T-helper 1 cell (primary cell): ENCODE measurements at places on chromosomes 16 and 17.

GRCh38 chr16:85326794-85327181, 214.5 kb upstream of the CIBAR2 start:
- no peak for DNase-seq

DNA sequence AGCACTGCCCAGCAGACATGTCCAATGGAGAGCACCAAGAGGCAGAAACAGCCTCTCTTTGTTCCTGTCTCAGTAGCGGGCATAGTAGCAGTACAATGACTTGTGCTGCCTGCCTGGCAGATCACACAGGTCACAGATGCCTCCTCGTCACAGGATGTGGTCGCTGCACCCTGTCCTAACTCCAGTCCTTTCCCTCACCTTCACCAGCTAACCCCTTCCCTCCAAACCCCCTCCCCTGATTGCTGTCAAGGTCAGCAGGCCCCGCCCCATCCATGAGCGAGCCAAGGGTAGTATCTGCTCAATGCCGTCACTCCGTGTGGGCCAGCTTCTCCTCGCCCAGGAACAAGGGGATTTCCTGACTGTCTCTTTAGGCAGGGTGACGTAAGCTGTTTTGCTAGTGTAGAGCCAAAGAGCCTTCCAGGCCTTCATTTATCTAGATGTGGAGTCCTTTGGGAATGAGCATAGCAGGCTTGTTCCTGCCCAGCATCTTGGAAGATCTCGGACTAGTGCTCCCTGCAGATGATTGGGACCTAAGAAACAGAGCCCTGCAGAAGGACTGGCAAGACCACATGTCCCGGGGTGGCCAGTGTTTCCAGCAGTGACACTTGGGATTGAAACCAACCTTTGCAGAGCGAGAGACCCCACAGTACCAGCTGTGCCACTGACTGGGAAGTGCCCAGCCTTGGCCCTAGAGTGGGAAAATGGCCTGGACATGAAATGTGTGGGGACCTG, 75.9 kb upstream of the TNRC6C start:
- peak; percentile 79 for DNase-seq

- no peak for DNase-seq
Measured at GRCh38 chr16:3295209-3295608, 10.0 kb downstream of the TIGD7 start.

GRCh38 chr17:57309479-57309878, 53.2 kb downstream of the MSI2 start:
- DNase-seq = no peak

GRCh38 chr16:81551151-81551808, 106.7 kb downstream of the CMIP start:
- DNase-seq = no peak

DNA sequence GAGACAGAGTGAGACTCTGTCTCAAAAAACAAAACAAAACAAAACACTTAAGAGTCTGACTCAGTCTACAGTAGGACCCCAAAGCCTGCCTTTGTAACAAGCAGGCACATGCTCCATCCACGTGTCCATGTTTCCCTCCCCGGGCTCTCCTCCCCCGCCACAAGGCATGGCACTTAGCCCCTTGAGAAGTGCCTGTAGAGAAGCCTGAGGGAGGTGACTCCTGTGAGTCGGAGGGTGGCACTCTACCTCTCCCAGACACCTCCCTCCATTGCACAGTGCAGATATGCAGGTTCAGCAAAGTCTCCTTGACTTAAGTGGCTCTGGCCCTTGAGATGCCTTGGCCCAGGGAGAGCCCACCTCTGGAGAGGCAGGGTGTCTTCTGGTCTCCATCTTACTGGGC, 6.8 kb downstream of the FHOD1 start:
- DNase-seq = no peak

GRCh38 chr17:2931876-2932275, 131.5 kb downstream of the OR1D5 start:
- no peak for DNase-seq

DNA sequence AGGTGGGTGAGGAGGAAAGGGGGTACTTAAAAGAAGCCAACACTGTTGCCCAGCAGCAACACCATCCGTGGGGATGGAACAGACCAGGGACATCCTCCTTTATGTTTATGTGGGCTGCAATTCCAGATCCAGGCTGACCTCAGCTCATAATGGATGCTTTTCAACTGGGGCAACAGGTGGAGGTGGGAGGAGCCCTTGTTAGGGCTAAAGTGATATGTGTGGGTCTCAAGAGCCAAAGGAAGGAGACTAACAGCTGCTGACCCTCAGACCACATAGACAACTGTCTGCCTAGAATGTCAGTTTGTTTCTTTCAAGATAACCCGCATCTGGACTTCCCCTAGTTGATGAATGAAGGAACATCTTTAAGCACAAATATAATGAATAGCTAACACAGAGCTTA, 2.0 kb upstream of the INPP5K start:
- DNase-seq = no peak

- DNase-seq = no peak
Measured at GRCh38 chr16:29837841-29838240, 17.6 kb downstream of the MVP start.

DNA sequence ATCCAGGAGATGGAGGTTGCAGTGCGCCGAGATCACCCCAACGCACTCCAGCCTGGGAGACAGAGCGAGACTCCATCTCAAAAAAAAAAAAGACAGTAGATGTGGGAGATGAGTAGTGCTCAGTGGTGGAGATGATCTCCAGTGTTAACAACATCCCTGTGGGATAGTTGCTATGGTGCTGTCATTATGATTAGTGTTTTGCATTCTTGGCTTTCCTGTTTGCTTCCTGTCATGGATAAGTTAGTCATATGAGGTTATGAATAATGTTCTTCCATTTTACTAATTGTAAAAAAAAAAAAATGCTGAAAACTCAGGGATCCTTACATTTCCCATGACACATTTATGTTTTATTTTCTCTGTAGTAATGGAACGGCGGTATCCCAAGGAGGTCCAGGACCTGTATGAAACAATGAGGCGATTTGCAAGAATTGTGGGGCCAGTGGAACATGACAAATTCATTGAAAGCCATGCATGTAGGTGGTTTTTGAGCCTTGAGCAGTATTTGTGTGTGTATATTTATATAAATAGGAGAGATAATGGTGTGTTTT, 24.5 kb upstream of the DUSP14 start:
- DNase-seq = no peak

DNA sequence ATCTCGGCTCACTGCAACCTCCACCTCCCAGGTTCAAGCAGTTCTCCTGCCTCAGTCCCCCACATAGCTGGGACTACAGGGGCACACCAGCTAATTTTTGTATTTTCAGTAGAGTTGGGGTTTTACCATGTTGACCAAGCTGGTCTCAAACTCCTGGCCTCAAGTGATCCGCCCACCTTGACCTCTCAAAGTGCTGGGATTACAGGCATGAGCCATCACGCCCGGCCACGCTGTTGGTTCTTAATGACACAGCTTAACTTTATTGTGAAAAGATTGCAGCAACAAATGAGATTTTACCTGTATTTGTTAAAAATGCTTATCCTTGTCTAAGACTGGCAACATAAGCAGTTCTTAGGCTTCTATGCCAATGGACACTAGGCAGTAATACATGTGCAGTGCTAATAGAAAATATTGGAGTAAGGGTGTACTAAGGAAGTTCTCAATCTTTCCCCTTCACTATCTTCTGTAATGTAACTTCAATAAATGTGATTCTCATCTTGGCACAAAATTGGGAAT, 2.9 kb downstream of the UBB start:
- no peak for DNase-seq

DNA sequence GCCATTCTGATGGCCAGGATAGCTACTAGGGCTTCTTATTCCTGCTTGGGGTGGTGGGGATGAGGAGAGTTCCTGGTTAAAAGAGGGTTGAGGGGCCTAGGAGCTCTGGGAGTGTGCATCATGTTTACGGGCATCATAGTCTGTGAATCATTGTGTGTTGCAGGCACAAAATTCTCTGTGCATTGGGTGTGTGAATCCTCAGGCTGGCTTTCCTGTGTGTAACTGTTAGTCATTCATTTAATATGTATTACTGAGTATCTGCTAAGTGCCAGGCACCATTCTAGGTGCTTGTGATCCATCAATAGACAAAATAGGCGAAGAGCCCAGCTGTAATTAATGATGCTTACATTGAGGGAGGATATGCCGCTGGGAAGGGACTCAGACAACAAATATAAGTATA, 5.8 kb downstream of the PPY start:
- DNase-seq = no peak

- no peak for DNase-seq
Measured at GRCh38 chr16:89410794-89411309, 79.5 kb downstream of the ANKRD11 start.

DNA sequence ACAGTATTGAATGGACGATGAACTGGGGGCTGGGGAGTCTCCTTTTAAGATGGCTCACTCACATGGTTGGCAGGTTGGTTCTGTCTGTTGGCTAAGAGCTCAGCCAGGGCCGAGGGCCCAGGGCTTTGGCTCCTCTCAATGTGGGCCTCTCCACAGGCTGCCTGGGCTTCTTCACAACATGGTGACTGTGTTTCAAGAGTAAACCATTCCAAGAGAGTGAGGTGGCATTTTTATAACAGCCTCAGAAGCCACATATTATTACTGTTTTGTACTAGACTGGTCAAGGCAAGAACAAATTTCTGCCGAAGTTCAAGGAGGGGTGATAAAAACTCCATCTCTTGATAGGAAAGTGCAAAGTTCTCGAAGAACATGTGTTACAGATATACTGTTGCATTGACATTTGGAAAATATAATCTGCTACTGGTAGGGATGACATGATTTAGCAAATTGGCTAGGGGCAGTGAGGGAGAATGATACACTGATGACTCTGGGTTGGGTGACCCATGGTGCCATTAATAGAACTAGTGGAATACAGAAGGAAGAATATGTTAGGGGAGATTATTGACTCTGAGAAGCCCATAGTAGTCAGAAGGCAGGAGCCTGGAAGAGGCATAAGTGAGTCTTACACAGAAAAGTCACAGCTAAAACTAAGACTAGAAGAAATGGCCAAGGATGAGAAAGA, 13.7 kb downstream of the KRABD2 start:
- DNase-seq = no peak

GRCh38 chr17:59972778-59973177, 8.2 kb upstream of the RNFT1 start:
- DNase-seq = no peak

DNA sequence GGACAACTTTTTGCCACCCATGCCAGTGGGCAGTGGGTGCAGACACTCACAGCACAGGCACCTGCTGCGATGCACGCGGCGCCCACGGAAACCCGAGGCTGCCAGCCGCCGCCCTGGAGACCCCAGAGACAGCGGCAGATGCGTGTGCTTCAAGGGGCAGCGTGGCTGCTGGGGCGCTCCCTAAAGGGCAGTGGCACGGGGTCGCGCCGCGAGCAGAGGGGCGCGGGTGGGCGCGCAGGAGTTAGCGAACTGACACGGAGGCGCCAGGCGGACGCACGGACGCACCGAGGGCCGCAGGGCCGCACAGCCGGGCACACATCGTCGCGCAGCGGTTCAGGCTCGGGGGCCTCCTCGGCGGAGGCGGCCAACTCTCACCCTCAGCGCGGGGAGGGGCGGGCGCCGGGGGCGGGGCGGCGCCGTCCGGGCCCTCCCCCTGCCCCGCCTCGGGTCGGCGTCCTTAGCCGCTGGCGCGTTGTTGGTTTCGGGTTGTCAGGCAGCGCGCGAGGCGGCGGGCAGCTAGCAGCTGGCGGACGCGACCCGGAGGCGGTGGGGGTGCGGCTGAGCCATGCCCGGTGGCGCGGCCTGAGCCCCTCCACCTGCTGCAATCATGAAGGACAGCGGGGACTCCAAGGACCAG, at the start of gene KIF19:
Gene KIF19 (plus strand): TSS at position 484 of the 637 bp plus-strand sequence. CDS start 124 bp downstream, at position 608.
- DNase-seq = peak; percentile 33

GRCh38 chr16:1993731-1994131, 4.0 kb downstream of the SYNGR3 start:
- no peak for DNase-seq

- DNase-seq = no peak
Measured at GRCh38 chr16:87143661-87144121, 173.5 kb downstream of the C16orf95 start.

GRCh38 chr16:84817613-84818012, 2.2 kb upstream of the CRISPLD2 start:
- DNase-seq = no peak

- DNase-seq = peak; percentile 36
Measured at GRCh38 chr17:28949185-28950016, 1.9 kb downstream of the PHF12 start.

DNA sequence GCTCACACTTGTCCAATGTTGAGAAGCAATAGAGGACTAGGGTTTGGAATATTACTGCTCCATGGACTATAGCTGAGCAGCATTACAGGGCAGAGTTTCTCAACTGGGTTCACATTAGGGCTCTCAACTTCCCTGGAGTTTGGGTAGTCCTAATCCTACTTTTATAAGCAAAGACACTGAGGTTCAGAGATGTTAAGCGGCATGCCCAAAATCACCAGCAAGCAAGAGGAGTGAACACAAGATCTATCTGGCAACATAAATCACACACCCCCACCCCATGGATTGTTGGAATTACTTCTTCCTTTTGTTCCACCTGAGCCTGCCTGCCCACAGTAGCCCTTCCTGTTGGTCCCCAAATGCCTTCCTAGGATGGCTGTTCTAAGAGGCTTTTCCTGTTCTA, 5.2 kb downstream of the TSNAXIP1 start:
- no peak for DNase-seq

GRCh38 chr17:30344283-30345088, 10.6 kb upstream of the TMIGD1 start:
- DNase-seq = no peak

DNA sequence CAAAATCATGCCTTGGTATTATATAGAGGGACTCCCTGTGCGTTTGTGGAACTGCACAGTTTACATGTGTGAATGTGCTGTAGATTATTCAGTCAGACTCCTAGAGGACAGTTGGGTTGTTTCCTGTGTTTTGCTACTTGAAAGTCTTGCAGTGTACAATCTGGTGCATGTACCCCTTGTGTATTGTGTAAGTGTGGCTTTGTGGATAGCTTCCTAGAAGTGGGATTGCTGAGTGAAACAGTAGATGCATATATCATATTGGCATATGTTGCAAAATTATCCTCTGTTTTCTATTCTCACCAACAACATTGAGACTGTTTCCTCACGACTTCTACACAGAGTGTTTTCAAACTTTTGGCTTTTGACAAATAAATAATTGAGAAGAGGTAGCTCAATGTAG, 263.7 kb downstream of the MAP2K6 start:
- DNase-seq = no peak
